ENCODE measurements at places on chromosomes 2 and 18.

GRCh38 chr18:54558609-54559585, 32.1 kb upstream of the DYNAP start:
- DNase-seq: no peak

- DNase-seq: no peak
Measured at GRCh38 chr2:154706660-154707059, 8.2 kb downstream of the KCNJ3 start.

DNA sequence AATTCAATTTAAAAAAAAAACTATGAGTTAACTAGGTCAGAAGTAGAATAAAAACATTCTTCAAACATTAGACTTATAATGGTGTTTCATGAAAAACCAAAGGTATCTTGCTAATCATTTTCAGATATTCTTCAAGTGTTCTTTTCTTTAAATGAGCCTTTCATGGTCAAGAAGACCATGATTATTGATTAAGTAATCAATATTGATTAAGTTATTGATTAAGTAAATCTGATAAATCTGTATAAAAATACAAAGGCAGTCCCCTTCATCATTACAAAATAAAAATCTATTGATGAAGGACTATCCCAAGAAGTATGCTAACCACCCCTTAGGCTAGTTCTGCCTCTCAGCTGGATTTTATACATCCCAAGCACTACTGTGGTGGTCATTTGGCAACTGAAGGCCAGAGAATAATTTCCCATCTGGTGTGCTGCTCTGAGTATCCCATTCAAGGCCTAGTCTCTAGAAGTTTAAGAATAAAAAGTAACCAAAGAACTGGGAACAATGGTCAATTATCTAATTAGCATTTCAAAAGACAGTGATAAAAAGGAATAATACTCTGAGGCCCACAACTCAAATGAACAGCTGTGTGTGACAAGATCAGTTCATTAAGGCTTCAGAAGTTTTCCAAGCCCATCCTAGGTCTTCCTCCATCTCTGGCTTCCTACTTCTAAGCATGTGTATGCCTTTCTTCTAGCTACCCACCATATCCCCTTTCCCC, 63.5 kb downstream of the TCF4 start:
- DNase-seq: no peak

DNA sequence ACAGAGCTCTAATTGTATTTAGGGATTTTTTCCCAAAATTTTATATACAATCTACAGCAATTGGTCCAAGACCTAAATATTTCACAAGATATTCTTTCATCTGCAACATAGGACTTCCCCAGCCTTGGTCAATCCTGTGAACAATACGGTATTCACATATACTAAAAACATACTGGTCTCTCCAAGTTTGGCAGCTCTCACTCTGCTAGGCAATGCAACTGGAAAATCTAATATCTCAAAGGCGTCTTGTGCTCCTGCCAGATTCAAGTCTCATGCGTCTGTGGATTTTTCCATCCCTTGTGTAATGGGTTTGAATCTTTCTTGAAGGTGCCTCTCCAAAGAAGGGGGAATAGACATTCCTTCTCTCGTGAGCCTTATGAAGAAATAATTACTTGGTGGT, 27.4 kb upstream of the MBOAT2 start:
- DNase-seq: no peak

GRCh38 chr18:75506913-75507312, 79.4 kb upstream of the SMIM21 start:
- DNase-seq: no peak

DNA sequence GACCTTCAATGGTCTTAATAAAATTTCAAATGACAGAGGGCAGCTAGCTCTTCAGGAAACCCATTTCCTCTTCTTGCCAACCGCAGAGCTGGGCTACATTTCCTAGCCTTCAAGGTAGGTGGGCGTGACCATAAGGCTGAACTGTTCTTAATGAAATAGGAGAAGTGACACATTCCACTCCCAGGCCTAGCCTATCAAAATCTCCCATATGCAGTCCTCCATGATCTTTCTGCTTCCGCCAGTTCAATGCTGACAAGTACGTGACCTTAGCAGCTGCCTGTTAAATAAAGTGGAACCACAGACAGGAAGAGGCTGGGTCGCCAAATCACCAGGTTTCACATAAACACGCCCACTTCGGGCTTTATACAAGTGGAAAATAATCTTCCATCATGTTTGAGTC, 13.2 kb downstream of the SERPINE2 start:
- peak; percentile 70 for DNase-seq

- DNase-seq: no peak
Measured at GRCh38 chr2:41737888-41738287, 309.9 kb upstream of the PKDCC start.

GRCh38 chr2:194004590-194005206, 1652.3 kb upstream of the SLC39A10 start:
- DNase-seq: no peak

DNA sequence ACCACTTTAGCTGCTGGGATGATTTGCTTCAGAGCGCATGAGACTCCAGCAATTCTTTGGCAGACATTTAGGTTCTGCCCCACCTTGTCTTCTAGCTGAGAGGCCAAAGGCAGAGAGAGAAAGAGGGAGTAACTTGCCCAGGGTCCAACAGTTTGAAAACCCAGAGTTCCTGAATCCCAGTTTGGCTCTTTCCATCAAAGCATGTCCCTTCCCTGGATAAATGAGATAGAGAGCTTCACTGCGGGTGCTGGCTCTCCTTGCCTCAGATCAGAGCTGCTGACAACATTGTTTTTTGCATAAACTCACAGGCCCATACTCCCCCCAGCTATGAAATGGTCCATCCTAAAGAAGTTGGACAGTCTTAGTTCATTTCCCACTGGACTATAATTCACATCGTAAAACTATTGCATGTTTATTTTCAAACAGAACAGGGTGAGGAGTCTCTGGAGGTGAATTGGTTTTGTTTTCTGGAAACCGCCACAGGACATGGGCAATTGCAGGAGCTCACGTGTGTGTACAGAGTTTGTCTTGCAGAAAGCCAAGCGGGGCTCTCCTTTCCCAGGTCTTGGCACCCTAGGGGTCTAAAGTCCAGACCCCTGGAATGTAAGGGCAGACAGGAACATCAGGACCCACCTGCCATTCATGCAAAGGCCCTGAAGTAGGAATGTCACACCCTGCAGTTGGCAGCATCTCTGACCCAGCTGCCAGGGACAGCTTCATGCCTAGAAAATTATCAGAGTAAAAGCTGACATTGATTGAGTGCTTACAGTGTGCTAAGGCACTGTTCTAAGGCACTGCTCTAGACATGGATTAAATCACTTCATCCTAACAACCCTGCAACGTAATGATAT, 25.0 kb upstream of the SLC14A2 start:
- no peak for DNase-seq

DNA sequence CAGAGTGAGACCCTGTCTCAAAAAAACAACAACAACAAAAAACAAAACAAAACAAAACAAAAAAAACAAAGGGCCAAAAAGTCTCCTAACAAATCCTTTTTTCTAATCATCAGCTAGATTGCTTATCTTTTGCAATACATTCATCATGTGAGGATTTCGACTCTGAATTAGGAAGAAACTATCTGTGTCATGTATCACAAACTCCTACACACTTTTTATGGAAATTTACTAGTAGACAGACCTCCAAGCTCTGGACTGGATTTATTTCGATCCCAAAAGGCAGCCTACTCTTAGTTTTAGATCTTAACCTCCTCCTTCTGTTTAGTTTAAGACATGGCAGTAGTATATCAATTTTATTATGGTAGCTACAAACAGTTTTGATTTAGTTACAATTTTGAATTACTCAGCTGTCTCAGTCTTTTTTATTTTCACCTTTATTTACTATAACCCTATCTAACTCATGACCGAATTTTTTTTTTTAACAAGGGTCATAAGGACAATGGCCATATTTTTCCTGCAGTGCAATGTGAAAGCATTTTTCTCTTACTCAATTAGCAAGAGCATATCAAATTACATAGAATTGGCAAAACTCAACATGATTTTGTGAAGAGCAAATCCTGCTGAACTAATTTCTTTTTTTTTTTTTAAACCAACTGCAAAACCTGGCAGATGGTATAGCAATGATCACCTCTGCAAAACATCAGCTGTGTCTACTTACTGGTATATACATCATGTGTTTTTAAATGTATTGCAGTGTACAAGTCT, 10.7 kb upstream of the CCDC88A start:
- DNase-seq: no peak

DNA sequence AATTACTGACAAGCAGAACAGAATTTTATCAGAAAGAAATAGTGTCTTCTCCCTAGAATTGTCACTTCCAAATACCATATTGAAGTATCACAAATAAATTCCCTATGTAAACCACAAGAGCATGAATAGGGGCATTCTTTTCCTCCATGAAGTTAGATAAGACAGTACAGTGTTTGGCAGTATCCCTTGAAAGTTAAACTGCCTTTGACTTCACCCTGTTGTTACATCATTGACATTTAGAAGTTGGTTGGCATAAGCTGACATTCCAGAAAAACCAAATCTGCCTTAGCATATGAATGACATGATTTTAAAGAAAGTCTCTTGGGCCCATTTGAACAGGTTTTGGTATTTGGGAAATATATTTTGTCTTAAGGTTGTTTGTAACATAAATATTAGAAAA, 50.2 kb upstream of the OSR1 start:
- no peak for DNase-seq

DNA sequence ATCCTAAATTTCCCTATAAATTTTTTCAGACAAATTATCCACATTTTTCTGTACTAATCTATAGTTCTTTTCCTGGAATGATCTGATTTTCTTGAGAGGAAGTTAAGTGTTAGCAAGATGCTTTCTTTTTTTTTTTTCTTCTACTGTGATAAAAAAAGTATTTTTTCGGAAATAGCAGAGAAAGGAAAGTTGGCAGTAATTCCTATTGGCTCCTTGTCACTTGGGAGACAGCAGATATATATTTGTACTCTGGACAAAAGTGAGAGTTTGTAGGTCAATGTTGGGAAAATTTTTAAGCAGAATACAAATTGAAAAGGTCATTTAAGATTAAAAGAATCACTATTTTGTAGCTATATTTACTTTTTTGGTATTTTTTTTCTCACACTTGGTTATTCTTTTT, 635.7 kb upstream of the NRXN1 start:
- no peak for DNase-seq

- no peak for DNase-seq
Measured at GRCh38 chr2:144459286-144459685, 60.6 kb downstream of the ZEB2 start.
